ENCODE measurements at places on chromosomes 4 and X. TPM values are rescaled to one million over a fixed set of nuclear protein-coding genes. Genes with fewer than 3 reads are reported as not detected.

SYNPO2 gene
- total RNA-seq, result 0.85 TPM

ZCCHC18 gene
- total RNA-seq, result 8.9 TPM

MAGEA8 gene
- total RNA-seq, result not detected

AMTN gene
- total RNA-seq, result not detected

COL4A6 gene
- not detected for total RNA-seq

WAS gene
- 136 TPM for total RNA-seq

ALB gene
- total RNA-seq, result not detected

ITIH6 gene
- not detected for total RNA-seq

Measured in natural killer cell (primary cell).